ENCODE measurements at places on chromosomes 2 and 18.
A peak's percentile ranks its signal among the peaks of the same experiment; 100 is the strongest.

- no peak for DNase-seq
Measured at GRCh38 chr2:19775838-19776237, 125.9 kb downstream of the TTC32 start.

DNA sequence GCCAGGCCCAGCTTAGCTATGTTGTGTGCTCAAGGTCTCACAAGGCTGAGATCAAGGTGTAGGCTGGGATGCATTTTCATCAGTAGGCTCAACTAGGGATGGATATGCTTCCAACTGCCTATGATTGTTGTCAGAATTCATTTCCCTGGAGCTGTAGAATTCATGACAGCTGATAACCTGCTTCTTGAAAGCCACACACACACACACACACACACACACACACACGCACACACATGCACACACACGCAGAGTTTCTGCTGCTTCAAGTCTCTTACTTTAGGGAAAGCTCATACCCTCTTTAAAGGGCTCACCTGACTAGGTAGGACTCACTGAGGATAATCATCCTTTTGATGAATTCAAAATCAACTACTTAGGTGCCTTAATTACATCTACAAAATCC is 8.2 kb upstream of the VPS4B start:
- no peak for DNase-seq

DNA sequence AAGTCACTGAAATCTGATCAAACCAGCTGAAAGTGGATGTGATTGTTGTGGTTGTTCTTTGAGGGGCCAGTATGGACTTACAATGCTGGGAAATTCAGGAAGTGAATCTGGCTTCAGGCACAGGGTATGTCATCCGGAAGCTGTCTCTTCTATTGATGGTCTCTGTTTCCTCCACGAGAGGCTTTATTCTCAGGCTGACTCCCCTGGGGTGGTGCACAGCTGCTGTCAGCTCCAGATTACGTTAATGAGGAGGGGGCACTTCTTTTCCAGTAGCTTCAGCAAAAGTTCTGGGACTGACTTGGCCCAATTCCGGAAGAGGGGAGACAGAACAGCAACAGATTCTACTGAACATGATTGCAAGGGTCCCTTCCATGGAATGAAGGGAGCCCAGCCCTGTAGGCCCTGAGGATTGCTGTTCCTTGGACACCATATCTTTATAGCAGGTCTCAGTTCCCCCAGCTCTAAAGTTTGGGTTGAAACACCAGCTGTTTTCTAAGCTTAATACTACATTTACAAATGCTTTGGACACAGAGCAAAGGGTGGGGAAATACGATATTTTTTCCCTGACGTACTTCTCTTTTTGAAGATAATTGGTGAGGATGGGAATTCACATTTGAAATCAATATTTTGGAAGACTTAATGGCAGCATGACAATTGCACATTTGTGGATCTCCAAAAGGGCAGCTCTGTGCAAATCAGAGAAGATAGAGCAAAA is 400.9 kb downstream of the TSN start:
- DNase-seq = no peak

GRCh38 chr18:39057423-39058064 is 1491.9 kb upstream of the CELF4 start:
- no peak for DNase-seq

- no peak for DNase-seq
Measured at GRCh38 chr2:26792720-26793119, 6.9 kb downstream of the CENPA start.

GRCh38 chr18:13270279-13270855 is 51.8 kb downstream of the LDLRAD4 start:
- DNase-seq = no peak

- DNase-seq = no peak
Measured at GRCh38 chr2:33435518-33435917, 40.9 kb upstream of the RASGRP3 start.

DNA sequence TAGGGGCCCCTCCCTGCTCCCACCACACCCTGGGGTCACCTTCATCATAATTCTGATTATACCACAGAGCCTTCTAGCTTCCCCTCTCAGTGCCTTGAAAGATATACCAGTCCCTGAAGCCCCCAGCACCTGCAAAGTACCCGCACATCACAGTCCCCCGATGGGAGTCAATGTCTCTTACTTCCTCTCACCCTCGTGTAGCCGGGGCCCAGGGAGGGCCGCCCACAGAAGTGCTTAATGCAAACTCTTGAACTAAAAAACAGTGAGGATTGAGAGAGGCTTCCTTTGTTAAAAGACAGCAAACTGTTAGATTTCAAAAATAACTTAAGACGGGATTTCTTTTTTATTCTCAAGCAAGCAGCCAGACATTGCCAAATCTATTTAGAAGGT is 76.5 kb downstream of the SFXN5 start:
- no peak for DNase-seq

- no peak for DNase-seq
Measured at GRCh38 chr2:225402210-225402776, 2.8 kb downstream of the NYAP2 start.

- DNase-seq = no peak
Measured at GRCh38 chr2:217986256-217986961, 16.4 kb downstream of the TNS1 start.

DNA sequence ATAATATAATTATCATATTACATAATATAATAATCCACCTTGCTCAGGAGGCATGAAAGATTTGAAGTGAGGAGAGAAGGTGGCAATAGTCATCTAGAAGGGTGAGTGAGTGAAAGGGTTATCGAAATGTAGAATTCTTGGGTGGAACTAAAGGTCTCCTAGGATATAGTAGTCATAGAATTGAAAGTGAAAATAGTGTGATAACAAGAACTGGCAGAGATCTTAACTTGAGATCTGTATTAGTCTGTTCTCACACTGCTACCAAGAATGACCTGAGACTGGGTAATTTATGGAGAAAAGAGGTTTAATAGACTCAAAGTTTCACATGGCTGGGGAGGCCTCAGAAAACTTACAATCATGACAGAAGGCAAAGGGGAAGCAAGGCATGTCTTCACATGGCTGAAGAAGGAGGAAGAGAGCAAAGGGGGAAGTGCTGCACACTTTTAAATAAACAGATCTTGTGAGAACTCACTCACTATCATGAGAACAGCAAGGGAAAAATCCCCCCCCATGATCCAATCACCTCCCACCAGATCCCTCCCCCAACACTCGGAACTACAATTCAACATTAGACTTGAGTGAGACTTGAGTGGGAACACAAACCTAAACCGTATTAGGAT is 351.5 kb downstream of the NR4A2 start:
- DNase-seq = no peak

DNA sequence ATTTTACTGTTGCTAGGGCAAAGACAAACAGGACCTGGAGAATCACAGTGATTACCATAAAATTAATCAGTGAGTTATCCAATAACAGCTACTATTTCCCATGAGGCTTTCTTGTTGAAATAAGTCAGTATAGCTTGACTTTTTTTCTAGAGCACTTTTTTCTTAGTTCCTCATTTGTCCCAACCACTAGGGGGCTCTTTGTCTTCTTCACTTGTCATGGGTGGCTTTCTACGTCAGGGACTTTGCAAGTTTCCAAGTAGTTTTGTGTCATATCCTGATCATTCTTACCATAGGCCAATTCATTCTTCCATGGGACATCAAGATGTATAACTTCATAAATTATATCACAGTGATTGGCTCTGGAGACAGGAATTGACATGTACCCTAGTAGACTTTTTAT is 1019.6 kb upstream of the PIK3C3 start:
- no peak for DNase-seq

- DNase-seq = no peak
Measured at GRCh38 chr2:33535421-33535820, 59.0 kb downstream of the RASGRP3 start.

GRCh38 chr18:76435316-76435989 is 59.6 kb downstream of the ZNF516 start:
- DNase-seq = no peak

GRCh38 chr18:70489986-70490933 is 201.4 kb downstream of the SOCS6 start:
- no peak for DNase-seq

- DNase-seq = no peak
Measured at GRCh38 chr2:121101093-121101715, 183.8 kb downstream of the TFCP2L1 start.

DNA sequence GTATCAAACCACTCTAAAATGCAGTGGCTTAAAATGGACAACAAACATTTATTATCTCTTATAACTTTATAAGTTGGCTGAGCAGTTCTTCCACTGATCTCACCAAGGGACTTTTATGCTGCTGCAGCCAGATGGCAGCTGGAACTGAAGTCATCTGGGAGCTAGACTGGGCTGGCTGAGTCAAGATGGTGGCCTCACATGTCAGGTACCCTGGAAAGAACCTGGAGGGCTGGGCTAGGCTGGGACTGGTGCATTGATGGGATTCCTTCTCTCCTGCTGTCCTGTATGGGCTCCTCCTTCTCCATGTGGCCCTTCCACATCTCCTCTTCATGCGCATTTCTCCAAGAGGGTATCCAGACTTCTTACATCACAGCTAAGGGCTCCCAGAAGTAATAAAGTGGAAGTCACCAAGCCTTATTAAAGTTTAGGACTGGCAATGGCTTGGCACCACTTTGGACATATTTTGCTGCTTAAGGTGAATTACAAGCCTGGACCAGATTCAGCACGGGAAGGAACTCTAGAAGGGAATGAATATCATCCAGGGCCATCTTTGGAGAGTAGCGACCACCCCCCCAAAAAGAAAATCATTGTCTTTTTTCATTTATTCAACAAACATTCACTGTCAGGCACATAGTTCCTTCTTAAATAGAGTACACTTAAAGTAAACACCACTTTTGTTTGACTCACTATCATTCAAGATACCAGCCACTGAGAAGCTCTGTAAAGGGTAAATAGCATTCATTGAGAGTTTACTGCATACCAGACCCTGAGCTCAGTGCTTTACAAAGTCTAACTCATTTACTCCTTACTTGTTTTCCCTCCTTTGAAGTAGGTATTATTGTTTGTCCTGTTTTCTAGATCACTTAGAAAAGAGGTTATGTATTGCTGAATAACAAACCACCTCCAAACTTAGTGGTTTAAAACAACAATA is 138.0 kb downstream of the ZFP36L2 start:
- no peak for DNase-seq

GRCh38 chr2:191899410-191899809 is 52.5 kb upstream of the CAVIN2 start:
- DNase-seq = no peak

- DNase-seq = no peak
Measured at GRCh38 chr18:52395146-52395852, 55.3 kb downstream of the DCC start.

GRCh38 chr2:27074738-27075565 is 3.5 kb upstream of the EMILIN1 start:
- DNase-seq = peak; percentile 44

DNA sequence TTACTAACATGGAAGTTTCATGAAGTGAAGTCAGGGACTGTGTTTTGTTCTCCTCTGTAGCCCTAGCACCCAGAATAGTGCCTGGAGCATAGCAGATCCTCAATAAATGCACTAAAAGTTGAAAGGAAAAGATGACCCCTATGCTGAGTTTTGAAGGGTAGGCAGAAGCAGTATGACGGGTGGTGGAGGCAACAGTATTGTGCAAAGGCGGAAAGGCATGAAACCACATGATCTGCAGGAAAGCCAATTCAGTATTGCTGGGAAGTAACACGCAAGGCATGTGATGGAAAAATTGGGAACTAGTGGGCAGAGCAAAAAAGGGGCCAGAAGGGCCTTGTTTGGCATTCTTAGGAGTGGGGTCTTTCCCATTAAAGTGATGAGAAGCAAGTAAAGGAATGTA is 23.1 kb downstream of the DTNB start:
- DNase-seq = no peak

DNA sequence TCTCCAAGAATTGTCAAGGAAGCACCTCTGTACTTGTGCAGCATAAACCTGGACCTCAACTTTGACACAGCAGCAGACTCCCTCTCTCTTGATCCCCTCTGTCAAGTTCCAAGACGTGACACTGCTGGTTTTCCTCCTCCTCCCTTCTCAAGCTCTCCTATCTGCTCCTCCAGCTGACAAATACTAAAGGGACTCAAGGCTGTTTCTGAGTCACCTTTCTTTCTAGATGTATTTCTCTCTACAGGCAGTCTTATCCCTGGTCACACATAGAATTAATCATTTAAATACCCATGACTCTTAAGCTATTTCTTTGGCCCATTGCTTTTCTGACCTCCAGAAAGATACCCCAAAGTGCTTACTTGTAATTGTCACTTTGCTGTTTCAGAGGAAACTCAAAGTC is 53.5 kb downstream of the SEPTIN10 start:
- DNase-seq = no peak

DNA sequence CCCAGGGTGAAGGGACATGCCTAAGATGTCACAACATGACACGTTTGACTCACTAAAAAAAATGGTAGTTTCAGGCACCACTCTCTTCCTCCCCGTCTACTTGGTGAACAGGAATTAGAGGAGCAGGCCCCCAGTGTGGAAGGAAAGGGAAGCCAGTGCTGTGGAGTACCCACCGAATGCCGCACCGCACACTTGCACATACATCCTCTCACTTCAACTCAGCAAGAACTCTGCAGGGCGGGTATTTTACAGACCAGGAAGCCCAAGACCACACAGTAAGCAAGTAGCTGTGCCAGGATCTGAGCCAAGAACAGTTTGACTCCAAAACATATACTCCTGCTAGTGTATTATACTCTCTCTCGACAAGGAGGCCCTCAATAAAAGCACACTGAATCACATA is 69.8 kb downstream of the BCL2 start:
- no peak for DNase-seq

DNA sequence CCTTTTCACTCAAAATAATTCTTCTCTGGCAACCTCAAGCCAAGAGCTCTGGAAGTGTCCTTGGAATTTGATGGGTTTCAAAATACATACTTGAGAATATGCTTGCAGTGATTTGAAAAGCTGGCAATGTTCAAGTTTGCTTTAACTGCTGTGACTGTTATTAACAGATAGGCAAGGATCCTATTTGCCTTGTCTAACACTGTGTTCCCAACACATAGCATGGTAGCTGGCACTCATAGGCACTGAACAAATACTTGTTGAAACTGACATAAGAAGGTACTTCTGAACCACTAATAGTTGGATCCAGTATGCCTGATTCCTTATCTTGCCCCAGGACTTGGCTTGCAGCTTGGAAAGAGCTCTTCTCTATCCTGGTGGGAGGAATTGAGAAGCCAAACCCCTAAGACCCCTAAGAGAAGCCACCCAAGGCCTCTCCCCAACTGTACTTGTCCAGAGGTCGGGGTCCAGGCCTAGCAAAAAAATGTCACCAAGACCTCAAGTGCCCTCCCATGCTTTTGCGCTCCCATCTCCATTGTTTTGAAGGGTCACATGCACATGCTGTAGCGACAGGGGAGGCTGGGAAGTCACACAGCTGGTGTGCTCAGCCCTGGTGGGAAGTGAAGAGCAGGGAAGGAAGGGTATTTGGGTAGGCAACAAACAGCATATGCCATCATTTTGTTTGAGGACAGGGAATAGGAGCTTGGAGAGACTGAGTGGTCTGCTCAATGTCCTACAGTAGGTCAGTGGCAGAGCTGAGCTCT is 118.4 kb upstream of the HAAO start:
- no peak for DNase-seq

GRCh38 chr2:241904791-241905710 is 35.5 kb downstream of the RTP5 start:
- DNase-seq = no peak

- DNase-seq = no peak
Measured at GRCh38 chr2:85401464-85401805, 8.7 kb downstream of the CAPG start.

Measured in activated effector memory CD4-positive, alpha-beta T cell treated with Interleukin-2 at 50 U/mL for 16 hours (primary cell).